ENCODE measurements at places on chromosomes 16 and 17.

DNA sequence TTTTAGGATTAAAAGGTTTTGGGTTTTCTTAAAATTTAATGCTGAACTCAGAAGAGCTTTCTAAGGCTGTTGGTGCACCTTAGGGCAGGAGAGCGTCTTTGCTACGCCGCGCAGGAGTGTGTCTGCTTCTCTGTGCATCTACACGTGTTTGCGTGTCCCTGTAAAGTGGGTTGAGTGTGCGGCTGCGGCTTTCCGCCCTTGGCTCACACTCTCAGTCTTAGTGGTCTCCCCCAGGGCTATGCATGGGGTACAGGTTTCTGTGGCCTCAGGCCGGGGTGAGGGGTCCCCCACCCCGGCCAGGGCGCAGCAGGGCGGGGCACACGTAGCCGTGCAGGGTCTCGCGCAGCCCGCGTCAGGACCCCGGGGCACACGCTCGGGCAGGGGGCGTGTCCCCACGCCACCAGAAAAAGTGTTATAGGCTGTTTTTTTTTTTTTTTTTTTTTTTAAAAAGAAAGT is 727 bp upstream of the TENT4B start:
- peak; percentile 38 for DNase-seq

DNA sequence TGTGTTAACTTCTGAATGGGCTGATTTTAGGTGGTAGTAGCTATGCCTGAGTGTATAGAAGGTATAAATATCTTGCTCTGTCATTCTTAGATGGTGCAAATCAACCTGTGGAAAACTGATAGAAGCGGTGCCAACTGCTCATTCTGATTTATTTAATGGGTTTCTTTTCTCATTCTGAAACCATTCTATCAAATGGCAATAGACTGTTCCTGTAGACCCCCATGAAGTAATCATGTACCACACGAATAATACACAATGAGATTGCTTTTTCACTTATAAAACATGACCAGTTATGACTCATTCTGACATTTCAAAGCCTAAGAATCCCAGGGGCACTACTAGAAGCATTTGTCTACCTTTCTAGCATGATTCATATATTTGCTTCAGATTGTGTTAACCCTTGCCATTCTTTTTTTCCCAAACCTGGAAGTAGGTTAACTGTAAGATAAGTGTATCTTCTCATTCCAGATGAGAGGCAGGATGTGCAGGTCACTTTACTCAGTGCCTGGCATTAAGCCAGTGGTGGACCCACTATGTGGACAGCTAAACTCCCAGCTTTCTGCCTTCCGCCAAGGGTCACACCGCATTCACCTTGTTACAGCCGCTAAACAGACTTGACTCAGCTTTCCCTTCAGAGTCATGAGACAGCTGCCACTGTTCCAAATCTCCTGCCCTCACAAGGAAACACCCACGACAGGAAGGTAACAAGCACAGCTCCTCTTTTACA is 16.4 kb upstream of the SLC16A11 start:
- peak; percentile 87 for DNase-seq

DNA sequence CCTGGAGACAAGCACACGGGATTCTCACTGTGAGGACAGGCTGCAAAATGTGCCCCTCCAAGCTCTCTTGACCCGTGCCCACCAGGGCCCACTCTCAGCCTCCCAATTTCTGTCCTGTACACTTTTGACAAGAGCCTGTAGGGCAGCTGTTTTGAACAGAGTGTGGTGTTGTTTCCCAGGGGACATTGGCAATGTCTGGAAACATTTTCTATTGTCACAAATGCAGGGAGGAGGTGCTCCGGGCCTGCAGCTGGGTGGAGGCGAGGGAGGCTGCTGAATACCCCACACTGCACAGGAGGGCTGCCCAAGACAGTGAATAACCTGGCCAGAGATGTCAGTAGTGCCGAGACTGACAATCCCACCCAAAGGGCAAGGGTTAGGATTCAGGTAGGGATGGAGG is 10.5 kb downstream of the CEP295NL start:
- DNase-seq: no peak

- DNase-seq: no peak
These were observed 108.1 kb downstream of the ABCC12 start for GRCh38 chr16:48047720-48048119.

- DNase-seq: peak; percentile 72
These were observed 8.5 kb downstream of the TIMM22 start for GRCh38 chr17:1005361-1005946.

GRCh38 chr17:82864713-82865248 is 25.0 kb upstream of the ZNF750 start:
- no peak for DNase-seq

DNA sequence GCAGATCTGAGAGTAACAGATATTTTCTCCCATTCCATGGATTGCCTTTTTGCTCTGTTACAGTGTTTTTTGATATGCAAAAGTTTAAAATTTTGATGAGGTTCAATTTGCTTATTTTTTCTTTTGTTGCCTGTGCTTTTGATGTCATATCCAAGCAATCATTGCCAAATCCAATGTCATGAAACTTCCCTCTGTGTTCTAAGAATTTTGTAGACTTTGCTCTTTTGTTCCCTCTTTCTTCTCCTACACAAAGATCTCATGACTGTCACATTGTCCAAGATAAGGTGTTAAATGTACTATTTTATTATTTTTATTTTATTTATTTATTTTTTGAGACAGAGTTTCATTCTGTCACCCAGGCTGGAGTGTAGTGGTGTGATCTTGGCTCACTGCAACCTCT is 18.9 kb upstream of the KCNH6 start:
- DNase-seq: no peak

DNA sequence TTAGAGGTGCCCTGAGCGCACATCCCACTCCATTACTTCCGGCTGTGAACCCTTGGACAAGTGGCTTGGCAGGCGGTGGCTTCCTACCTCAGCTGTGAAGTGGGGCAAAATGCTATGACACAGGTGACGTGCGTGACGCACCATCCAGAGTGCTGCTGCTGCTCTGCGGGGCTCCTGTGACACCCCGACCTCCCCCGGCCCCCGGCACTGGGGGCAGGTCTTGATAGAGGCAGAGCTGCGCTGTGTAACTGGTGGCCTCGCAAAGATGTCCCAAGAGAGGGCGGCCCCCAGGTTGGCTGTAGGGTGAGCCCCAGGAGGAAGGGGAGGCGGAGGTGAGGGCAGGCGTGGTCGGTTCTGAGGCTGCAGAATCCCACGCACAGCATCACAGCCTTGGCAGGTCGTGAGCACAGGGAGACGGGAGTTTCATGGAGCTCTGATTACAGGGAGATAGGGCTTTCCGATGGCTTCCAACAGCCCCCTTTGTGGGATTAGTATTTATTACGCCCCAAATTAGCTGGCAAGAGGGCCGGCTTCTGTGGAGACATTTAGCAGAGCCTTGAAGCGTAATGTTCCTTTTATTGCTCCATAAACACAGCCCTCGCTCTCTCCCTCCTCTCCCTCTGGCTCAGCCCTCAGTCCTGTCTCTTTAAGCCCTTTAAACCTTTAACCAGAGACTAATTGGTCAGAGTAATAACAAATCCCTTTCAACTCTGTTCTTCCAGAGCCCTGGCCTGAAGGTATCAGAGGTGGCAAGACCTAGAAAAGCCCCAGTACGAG is 328.1 kb downstream of the C16orf95 start:
- DNase-seq: no peak

Data from fibroblast of mammary gland (primary cell).